Esophagus (tissue), 2 donors: ENCODE measurements at places on chromosomes 7 and 10. TPM values are rescaled to one million over a fixed set of nuclear protein-coding genes. Genes with fewer than 3 reads are reported as not detected.

Gene LHFPL3
- not detected for polyA plus RNA-seq

Gene CALML5
- 75.9 TPM for polyA plus RNA-seq

Gene C10orf90
- not detected for polyA plus RNA-seq

Gene PFKFB3
- polyA plus RNA-seq, result 26.2 TPM

Gene CPN1
- not detected for polyA plus RNA-seq

Gene CLDN4
- polyA plus RNA-seq, result 124 TPM

Gene EGR2
- polyA plus RNA-seq, result 0.47 TPM

Gene LRRC4
- polyA plus RNA-seq, result 2.1 TPM

Gene UTF1
- polyA plus RNA-seq, result not detected

Gene URGCP
- 18.8 TPM for polyA plus RNA-seq

Gene FBXO24
- polyA plus RNA-seq, result 0.33 TPM

Gene C10orf105
- 0.04 TPM for polyA plus RNA-seq

Gene CFAP69
- 1.4 TPM for polyA plus RNA-seq

Gene INMT
- 2.4 TPM for polyA plus RNA-seq

Gene GHRHR
- polyA plus RNA-seq, result not detected

Gene IFIT1B
- not detected for polyA plus RNA-seq

Gene GDF2
- not detected for polyA plus RNA-seq

Gene CALY
- 0.12 TPM for polyA plus RNA-seq

Gene GPER1
- 0.81 TPM for polyA plus RNA-seq

Gene C7orf33
- not detected for polyA plus RNA-seq

Gene CTAGE15
- polyA plus RNA-seq, result 0.05 TPM

Gene PNLIPRP1
- polyA plus RNA-seq, result 0.15 TPM

Gene FAM149B1
- polyA plus RNA-seq, result 21.7 TPM

Gene ZKSCAN5
- polyA plus RNA-seq, result 2.2 TPM

Gene MINPP1
- polyA plus RNA-seq, result 2.3 TPM
